ENCODE measurements at places on chromosomes 5 and 9. TPM values are rescaled to one million over a fixed set of nuclear protein-coding genes. Genes with fewer than 3 reads are reported as not detected.

GRCh38 chr9:108310202-108310601, 545.6 kb downstream of the ACTL7B start:
- no peak for DNase-seq

HTR1A gene
- not detected for total RNA-seq

CAMK4 gene
- total RNA-seq: 0.13 TPM

- no peak for DNase-seq
Observed at GRCh38 chr9:113350107-113350661, 843 bp downstream of the BSPRY start.

GRCh38 chr5:151130922-151131891, 26.4 kb downstream of the ANXA6 start:
- DNase-seq: no peak

DNA sequence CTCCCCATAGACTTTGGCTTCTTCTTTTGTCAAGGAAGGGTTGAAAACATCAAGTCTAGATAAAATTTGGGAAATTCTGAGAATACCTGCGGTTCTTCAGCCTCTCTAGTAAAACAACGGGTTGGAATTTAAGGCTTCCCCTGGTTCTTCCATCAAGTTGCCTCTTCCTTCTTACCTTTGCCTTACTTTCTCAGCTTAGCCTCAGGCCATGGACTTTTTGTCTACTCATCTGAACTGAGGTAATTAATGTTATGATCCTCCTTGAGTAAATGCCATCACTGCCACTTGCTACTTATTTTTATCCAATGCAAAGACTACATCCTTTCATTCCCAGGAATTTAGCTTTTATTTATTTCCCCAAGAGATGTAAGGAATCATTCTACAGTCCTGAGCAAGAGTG, 184.4 kb downstream of the MPDZ start:
- DNase-seq: no peak

- DNase-seq: no peak
Observed at GRCh38 chr9:129550199-129550839, 70.6 kb downstream of the C9orf50 start.

ZNF883 gene
- 0.38 TPM for total RNA-seq

DNA sequence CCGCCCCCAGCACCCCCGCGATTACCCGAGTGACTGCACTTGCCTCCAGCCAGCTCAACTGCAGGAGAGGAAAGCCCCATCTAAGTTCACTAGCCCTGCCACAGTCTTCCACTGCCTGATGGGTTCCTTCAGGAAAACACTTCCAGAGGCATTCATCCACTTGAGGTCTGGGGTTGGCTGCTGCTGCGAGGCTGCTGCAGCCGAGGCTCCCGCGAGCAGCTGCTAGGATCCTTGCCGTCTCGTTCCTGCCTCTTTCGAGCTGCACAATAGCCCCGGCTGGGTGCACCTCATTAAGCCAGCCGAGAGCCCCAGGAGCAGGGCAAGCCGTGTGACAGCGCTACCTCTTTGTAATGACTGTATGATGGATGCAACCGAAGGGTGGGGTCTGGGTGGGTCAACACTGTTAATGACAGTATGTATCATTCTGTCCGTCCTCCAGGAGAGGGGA, 24.2 kb upstream of the ELAVL2 start:
- DNase-seq: no peak

DNA sequence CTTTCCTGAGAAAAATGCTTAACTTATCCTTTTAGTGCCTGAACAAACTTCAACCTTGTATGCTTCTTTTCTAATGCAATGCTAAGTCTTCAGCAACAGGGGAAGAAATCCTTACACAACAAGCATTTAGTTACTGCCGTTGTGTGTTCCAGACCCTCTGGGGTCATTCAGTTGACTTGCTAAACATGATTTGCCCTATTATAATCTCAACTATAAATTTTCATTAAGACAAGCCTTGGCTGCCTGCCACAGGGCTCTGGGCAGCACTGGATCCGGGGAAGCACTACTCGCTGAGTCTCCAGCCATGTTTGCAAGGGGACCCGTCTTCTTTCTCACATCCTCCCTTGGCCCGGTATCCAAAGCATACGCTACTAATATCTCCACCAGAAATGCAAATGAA, 58.1 kb downstream of the PTCH1 start:
- no peak for DNase-seq

WDR31 gene
- total RNA-seq: 0.38 TPM

DNA sequence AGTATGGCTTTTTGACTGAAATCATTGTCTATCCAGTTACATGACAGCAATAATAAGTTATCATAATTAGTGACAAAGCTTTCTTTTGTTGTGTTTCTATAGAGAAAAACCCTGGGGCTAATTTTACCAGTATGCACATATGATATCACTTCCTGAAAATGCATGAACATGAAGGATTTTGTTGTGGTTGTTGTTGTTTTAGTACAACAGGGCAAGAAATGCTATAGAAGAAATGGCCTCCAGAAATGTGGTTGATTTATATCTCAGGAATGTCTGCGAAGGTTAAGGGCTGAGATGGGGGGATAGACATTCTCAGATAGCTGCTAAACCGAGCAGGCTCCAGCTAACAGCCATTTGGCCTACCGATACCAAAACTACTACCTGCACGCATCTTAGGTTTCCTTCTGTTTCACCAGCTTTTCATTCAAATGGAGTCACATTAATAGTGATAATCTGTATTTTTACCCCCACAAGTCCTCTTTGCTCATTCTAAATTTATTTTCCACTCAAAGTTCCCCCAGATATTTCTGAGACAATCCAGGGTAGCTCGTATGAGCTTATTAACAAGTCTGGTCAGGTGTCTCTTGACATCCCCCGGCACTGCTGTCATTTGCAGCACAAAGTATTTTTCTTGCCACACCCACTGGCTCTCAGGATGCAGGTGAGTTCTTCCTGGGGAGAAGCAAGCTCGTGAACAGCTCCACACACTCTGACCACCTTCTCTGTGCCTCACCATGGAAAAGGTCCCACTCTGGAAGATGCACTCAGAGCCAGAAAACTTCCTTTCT, 232.4 kb upstream of the GAS1 start:
- DNase-seq: no peak

GDF9 gene
- not detected for total RNA-seq

OCLN gene
- total RNA-seq: 0.90 TPM

GNA14 gene
- 72.2 TPM for total RNA-seq

GRCh38 chr9:124613849-124614248, 106.7 kb upstream of the NR5A1 start:
- no peak for DNase-seq

DNA sequence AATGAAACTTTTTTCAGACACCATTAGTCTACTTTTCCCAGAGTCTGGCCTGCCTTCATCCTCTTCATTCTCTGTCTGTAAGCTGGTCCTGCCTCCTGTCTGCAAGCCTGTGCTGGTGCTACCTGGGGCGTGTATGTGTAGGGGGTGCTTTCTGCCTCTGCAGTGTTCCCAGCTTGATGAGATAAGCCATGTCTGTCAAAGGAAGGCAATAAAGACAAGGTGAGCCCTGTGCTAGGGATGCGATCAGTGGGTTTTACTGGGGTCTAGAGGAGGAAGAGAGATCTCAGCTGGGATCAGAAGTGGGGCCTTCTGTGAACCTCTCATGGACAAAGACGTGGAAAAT, 78.0 kb upstream of the TGFBR1 start:
- DNase-seq: no peak

GRCh38 chr5:77852514-77853352, 76.6 kb upstream of the TBCA start:
- DNase-seq: no peak

GRCh38 chr9:124773473-124774128, 2.5 kb upstream of the NR6A1 start:
- no peak for DNase-seq

- no peak for DNase-seq
Observed at GRCh38 chr5:158530115-158530514, 569.6 kb downstream of the EBF1 start.

GRCh38 chr5:61631438-61631941, 299.4 kb downstream of the ZSWIM6 start:
- DNase-seq: no peak

GRCh38 chr5:128487041-128487440, 51.0 kb downstream of the FBN2 start:
- no peak for DNase-seq

GRCh38 chr5:104241046-104241445, 678.5 kb upstream of the NUDT12 start:
- no peak for DNase-seq

SH3TC2 gene
- total RNA-seq: 27.2 TPM

DNA sequence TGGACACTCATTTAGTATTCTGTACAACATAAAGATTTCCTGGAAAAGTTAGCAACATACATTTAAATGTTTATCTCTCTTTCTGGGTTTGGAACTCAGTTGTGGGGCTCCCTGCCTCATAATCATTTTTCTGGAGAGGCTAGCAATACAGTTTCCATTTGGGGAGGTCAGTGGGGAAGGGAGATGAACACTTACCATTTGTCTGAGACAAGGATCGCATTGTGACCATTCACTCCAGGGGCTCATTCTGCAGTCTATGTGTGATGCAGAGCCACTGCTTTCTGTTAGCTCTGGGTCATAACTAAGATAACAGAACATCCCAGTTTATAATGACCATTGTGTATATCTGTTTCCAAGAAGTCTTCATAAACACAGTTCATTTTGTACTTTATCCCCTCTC, 22.4 kb downstream of the C9 start:
- no peak for DNase-seq

NR6A1 gene
- 1.4 TPM for total RNA-seq

LRRC70 gene
- 43.4 TPM for total RNA-seq

DNA sequence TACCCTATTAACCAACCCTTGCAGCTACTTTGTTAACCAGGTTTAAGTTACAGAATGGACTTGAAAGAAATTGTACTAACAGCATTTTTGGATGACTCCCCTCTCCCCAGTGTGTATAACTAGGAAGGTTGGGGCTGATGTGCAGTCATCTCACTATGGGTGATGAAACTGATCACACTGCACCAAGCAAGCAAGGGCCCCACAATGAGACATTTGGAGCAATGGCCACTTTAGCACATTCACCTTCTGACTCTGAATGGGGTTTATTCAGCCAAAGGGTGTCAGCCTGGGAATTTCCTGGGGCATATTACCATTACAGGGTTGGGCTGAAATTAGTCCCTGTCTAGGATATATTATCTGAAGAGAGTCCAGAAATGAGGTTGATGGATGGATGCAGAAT, 18.7 kb upstream of the CYFIP2 start:
- no peak for DNase-seq

PCDHGA1 gene
- 0.26 TPM for total RNA-seq

DNA sequence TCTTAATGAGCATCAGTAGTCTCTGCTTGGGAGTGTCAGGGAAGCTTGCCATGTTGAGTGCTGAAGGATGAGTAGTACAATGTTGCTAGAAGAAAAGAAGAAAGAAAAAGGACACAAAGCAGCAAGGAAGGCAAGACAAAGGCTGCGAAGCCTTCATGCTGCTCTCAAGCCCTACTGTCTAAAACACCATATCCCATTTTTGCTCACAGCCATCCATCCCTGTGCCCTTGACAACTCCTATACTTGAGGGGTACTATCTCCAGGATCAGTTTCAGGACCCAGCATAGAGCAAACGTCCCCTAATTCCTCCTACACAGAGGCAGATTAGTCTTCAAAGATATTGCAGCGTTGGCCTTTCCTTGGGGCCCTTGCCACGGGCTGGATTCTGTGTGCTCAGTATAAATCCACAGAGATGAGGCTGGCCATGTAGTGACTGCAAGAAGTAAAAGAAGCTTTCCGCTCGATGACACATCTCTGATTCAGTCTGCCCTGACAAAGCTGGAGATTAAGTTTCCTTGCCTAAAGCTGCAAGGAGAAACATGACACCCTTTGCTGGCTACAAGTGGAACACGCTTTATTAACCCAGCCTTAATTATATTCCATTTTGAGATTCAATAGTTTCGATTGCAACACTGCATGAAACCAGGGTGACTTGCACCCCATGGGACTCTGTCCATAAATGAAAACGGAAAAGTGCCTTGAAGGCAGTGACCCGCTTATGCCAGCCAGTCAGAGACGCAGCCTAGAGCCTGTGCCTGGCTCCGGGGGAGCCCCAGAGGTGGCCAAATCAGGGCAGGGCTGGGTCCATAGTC, 304.6 kb downstream of the ACTL7B start:
- no peak for DNase-seq

GRCh38 chr5:5886812-5887486, 464.5 kb downstream of the ICE1 start:
- DNase-seq: no peak

TTC33 gene
- total RNA-seq: 13.5 TPM

TLX3 gene
- not detected for total RNA-seq

GRCh38 chr5:59095480-59095879, 512.6 kb downstream of the RAB3C start:
- DNase-seq: no peak

HK3 gene
- total RNA-seq: not detected

DNA sequence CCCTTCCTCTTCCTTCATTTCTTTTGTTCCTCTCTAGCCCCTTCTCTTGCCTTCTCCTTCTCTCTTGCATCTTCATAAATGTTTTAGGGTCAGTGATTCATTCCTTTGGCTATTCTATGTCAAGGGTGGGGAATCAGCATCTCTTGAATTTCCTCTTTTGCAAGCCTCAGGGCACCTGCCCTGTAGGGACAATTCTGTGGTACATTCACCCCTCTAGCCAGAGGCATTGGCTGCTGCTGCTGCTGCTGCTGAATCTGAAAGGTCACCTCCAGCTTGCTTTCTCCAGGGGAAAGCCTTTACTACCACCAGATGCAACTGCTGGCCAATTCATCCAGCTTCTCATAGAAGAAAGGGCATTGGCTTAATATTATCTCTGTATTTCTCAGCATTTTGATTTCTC, 87.3 kb downstream of the INSYN2B start:
- DNase-seq: no peak

DNA sequence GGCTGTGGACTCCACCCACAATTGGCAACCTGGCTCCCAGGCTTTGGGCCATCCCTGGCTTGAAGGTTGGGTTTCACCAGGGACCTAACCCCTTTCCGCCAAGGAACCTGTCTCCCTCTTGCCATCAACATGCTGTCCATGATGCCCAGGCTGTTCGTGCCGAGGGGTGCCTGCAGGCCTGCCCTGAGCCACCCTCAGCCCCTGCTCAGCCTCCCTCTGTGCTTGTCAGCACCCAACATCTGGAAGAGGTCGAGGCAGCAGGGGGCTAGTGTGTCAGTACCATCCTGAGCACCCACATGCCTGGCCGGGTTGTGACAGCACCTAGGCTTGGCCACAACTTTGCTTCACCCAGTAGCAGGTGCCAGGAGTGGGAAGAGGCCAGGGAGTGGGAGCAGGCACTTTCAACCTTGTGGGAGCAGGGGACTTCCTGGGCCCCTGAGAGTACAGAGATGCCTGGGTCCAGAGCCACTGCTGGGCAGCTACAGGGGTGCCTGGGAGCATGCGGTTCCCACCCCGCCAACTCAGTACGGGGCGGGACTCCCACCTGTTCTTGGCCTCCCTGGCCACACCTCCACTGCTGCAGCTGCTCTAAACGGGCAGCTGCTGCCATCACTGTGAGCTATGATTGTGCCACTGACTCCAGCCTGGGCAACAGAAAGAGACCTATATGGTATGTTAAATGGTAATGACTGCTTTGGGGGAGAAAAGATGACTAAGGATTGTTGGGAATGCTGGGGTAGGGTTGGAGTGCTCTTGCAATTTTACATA, 6.3 kb downstream of the PDCD1LG2 start:
- DNase-seq: no peak

GRCh38 chr9:2236850-2237249, 221.7 kb downstream of the SMARCA2 start:
- no peak for DNase-seq

SLC34A3 gene
- total RNA-seq: not detected

- no peak for DNase-seq
Observed at GRCh38 chr9:16125629-16126028, 572.8 kb downstream of the CCDC171 start.

- no peak for DNase-seq
Observed at GRCh38 chr9:136848393-136849037, 694 bp upstream of the PHPT1 start.

- no peak for DNase-seq
Observed at GRCh38 chr5:128470663-128471062, 67.4 kb downstream of the FBN2 start.

VAV2 gene
- 15.0 TPM for total RNA-seq

ATP10B gene
- under 0.01 TPM for total RNA-seq

Data from dermis microvascular lymphatic vessel endothelial cell (primary cell).